NCI-H1048 (cell line): ENCODE measurements at places on chromosomes 2 and 18.

DNA sequence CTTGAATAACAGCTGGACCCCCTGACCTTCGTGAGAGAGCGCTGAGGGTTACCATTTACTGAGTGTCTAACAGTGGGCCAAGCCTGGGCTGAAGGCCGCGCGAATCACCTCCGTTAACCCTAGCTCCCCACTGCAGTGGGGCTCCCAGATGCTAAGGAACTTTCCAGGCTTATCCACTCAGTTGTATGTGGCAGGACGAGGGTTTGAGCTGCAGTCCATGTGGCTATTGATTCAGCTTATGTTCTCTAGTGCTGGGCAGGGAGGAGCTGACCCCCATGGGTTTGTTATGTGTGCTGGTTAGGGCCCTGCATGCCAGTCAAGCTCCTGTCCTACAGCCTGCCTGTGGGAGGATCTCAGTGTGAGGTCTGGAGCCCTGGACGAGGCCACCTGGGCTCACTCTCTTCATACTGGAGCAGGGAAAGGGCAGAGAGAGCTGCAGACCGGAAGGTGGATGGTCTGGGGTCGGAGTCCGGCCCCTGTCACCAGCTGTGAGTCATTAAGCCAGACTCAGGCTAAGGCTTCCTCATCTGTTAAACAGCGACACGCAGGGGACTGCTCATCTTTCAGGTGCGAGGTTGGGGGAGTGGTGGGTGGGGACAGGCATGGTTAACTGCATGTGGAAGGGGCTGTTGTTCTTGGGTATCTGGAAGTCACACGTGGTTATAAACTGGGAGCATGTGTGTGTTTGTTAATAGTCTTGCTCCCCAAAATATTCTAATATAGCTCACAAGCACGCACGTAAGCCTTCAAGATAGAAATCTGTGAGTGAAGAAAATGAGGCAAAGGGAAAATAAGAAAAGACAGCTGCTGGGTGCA is 6.6 kb downstream of the PSD4 start:
- no peak for DNase-seq

DNA sequence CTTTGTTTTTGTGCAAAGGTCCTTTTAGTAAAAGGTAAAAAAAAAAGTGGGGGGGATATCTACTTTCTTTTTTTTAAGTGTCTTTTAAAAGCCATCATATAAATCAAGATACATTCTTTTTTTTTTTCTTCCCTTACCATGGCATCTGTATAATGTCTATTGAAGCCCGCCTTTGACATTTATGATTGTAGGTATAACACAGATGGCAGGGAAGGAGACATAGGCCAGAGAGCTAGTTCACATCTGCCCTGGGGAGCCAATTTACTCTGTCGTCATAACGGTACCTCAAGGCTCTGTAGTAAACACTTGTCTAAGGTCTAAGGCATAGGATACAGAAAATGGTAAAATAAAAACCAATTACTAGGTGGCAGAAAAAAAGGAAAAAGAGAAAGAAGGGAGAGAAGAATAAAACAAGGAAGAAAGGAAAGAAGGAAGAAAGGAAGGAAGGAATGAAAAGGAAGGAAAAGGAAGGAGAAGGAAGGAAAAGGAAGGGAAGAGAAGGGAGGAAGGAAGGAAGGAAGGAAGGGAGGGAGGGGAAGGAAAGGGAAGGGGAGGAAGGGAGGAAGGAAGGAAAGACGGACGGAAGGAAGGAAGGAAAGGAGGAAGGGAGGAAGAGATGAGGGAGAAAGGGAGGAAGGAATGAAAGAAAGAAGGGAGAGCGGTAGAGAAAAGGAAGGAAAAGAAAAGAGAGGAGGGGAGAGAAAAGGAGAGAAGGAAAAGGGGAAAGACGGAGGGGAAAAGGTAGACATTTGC is 343.5 kb downstream of the RBM43 start:
- DNase-seq = no peak

- no peak for DNase-seq
Observed at GRCh38 chr2:80102026-80102425, 202.5 kb downstream of the LRRTM1 start.

GRCh38 chr2:126934809-126935208 is 36.1 kb downstream of the TEX51 start:
- no peak for DNase-seq

- DNase-seq = no peak
Observed at GRCh38 chr18:46563317-46563716, 93.7 kb downstream of the LOXHD1 start.

DNA sequence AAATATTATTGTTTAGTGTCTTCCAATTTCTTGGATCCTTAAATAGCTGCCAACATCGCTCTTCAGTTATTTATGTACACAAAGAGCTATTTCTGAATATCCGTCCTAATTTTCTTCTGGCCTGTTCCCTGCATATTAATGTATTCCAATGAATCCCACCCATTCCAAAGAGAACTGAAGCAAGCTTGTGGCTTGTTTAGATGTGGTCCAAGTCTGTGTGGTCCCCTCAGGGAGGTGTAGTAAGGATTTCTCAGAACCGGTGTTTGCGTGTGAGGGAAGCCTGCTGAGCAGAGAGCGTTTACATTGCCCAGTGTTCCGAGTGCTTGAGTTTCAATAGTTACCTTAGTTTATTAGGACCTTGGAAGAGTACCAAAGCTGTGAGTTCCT is 25.1 kb upstream of the IL1R1 start:
- no peak for DNase-seq

DNA sequence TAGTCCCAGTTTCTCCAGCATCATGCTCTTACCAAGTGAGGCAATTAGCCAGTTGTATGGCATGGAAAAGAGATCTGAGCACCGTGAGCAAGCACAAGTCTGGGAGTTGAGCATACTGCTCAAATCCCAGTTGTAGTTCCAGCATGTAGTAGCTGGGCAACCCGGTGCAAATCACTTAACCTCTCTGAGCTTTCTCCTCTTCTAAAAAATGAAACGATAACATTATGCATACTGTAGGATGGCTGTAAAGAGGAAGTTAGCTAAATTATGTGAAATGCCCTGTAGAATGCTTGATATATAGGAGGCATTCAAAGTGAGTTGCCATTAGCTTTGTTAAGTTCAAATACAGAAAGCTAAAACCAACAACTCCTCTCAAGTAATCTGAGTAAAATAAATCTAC is 164.0 kb upstream of the ZEB2 start:
- DNase-seq = no peak

GRCh38 chr2:237612527-237613357 is 14.6 kb upstream of the LRRFIP1 start:
- DNase-seq = no peak

DNA sequence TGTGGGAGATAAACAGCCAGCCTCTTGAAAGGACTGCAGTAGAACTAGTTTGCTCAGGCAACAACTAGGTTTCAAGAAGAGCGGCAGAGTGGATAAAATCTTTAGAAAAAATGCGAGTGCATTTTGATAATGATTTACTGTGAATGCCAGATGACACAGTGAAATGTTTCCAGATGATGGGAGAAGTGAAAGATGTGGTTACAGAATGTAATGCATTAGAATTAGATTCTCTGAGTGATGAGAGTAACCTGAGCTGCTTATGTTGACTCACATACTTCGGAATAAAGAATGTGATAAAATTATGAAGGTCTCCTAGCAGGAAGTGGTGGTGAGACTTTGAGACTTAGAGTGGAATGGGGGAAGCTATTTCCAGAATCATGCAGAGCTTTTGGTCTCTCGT is 184.3 kb downstream of the GULP1 start:
- DNase-seq = no peak

- no peak for DNase-seq
Observed at GRCh38 chr2:135662088-135662487, 79.6 kb upstream of the UBXN4 start.

- no peak for DNase-seq
Observed at GRCh38 chr2:91975130-91975491, 2896.1 kb upstream of the TEKT4 start.

GRCh38 chr18:9737472-9738121 is 29.5 kb downstream of the RAB31 start:
- DNase-seq = peak; percentile 22
